A549 treated with GW870086 at 1 μM for 4 hours (cell line): ENCODE measurements at places on chromosomes 16 and 17. TPM values are rescaled to one million over a fixed set of nuclear protein-coding genes. Genes with fewer than 3 reads are reported as not detected.

The GCGR gene
- total RNA-seq = 0.15 to 0.67 TPM (median 0.54 TPM) in 5 replicates

The CCL13 gene
- not detected in 5 replicates for total RNA-seq

The KRT20 gene
- 0.10 to 0.53 TPM (median 0.27 TPM) in 5 replicates for total RNA-seq

The TMEM235 gene
- not detected in 5 replicates for total RNA-seq

The CA5A gene
- total RNA-seq = not detected in 5 replicates

The MRM1 gene
- total RNA-seq = 11.3 to 17.5 TPM (median 15.9 TPM) in 5 replicates

The TMC7 gene
- 6.6 to 9.5 TPM (median 8.3 TPM) in 5 replicates for total RNA-seq

The KRTAP2-3 gene
- not detected in 5 replicates for total RNA-seq

The C17orf107 gene
- total RNA-seq = 0.18 to 0.49 TPM (median 0.34 TPM) in 5 replicates

The CTRB2 gene
- total RNA-seq = not detected in 5 replicates

The RNF112 gene
- total RNA-seq = 0.26 to 0.71 TPM (median 0.42 TPM) in 5 replicates

The NPB gene
- total RNA-seq = 0.27 to 0.84 TPM (median 0.53 TPM) in 5 replicates

The CDH8 gene
- 0.22 to 0.98 TPM (median 0.56 TPM) in 4 of 5 replicates, not detected in the other for total RNA-seq

The CHST4 gene
- total RNA-seq = 0.08 TPM in 1 of 5 replicates, not detected in the others

The C17orf100 gene
- total RNA-seq = 1.8 to 2.9 TPM (median 2.5 TPM) in 5 replicates

The OR3A3 gene
- total RNA-seq = not detected in 5 replicates

The RUNDC3A gene
- 0.39 to 1.3 TPM (median 0.80 TPM) in 5 replicates for total RNA-seq

The HSD17B2 gene
- 0.11 to 0.25 TPM (median 0.12 TPM) in 3 of 5 replicates, not detected in the others for total RNA-seq

The COL1A1 gene
- total RNA-seq = 6.1 to 9.5 TPM (median 7.9 TPM) in 5 replicates

The GEMIN4 gene
- 53.1 to 60.8 TPM (median 58.4 TPM) in 5 replicates for total RNA-seq

The TBC1D3I gene
- 0.21 to 0.45 TPM (median 0.33 TPM) in 4 of 5 replicates, not detected in the other for total RNA-seq

The PRRT2 gene
- 0.18 to 0.44 TPM (median 0.31 TPM) in 5 replicates for total RNA-seq

The ENDOV gene
- 42.3 to 51.6 TPM (median 48.2 TPM) in 5 replicates for total RNA-seq

The SULT1A4 gene
- total RNA-seq = 27.0 to 41.4 TPM (median 31.2 TPM) in 5 replicates

The KRTAP1-5 gene
- total RNA-seq = not detected in 5 replicates

The PIRT gene
- total RNA-seq = not detected in 5 replicates

The NAGS gene
- 0.69 to 1.5 TPM (median 1.2 TPM) in 5 replicates for total RNA-seq

The CPHXL2 gene
- total RNA-seq = not detected in 5 replicates

The CNTD1 gene
- 0.05 to 0.08 TPM (median 0.06 TPM) in 3 of 5 replicates, not detected in the others for total RNA-seq

The NECAB2 gene
- 1.9 to 2.9 TPM (median 2.4 TPM) in 5 replicates for total RNA-seq

The OTOP3 gene
- total RNA-seq = not detected in 5 replicates

The FOXF1 gene
- total RNA-seq = not detected in 5 replicates

The CAVIN1 gene
- 377 to 438 TPM (median 432 TPM) in 5 replicates for total RNA-seq

The BIRC5 gene
- 95.9 to 111 TPM (median 104 TPM) in 5 replicates for total RNA-seq

The NSMCE1 gene
- total RNA-seq = 55.8 to 64.7 TPM (median 58.7 TPM) in 5 replicates

The ZG16 gene
- total RNA-seq = not detected in 5 replicates

The NPLOC4 gene
- total RNA-seq = 86.1 to 108 TPM (median 97.3 TPM) in 5 replicates

The ZFHX3 gene
- 5.3 to 9.2 TPM (median 7.7 TPM) in 5 replicates for total RNA-seq

The MYH2 gene
- not detected in 5 replicates for total RNA-seq

The MYL4 gene
- 0.16 TPM in 1 of 5 replicates, not detected in the others for total RNA-seq

The PFAS gene
- 41.2 to 50.2 TPM (median 48.6 TPM) in 5 replicates for total RNA-seq

The TBX6 gene
- total RNA-seq = 0.13 to 0.25 TPM (median 0.18 TPM) in 5 replicates
